ENCODE measurements at places on chromosomes 3 and 15.

DNA sequence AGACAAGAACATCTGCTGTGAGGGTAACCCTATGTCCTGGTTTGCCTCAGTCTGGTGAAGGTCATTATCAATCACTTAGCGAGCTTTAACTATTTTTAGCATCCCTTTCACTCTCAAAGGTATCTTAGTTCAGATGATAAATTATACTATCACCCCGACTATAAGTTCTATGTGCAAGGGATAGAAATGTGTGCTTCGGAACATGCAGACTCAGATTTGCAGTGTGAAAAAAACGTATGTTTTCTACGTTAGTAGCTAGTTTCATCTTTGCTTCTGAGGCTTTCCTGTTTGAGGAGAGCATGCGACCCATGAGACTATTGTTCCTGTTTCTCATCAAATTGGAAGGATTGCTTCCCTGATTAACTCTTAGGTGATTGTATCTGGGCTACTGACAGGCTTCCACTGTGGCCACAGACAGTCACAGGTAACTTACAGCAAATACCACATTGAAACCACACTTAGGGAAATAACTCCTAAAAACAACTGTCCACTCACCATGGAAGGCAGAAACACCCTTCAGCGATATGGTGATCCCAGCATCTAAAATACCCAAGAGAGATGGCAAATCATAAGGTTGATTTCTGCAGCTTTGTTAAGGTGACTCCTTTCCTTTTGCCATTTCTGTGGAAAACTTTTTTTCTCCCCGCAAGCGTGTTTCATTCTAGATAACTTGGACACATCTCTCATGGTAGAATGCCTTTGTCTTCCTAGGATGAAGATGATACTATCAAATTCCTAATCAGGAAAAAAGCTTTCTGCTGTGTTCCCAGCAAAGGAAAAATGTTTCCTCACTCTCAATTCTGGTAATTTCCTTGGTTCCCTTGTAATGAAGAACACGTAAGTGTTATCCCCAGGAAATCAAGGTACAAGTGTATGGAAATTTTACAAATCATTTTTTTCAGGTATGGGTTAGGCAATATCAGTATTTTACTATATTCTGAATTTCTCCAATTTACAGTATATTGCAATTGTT is 5.2 kb downstream of the GCSAM start:
- DNase-seq: no peak

GRCh38 chr15:76328106-76328696 is 8.4 kb upstream of the ISL2 start:
- no peak for DNase-seq

GRCh38 chr3:57706462-57706861 is 13.6 kb upstream of the DENND6A start:
- no peak for DNase-seq

GRCh38 chr3:111582120-111582474 is 13.0 kb downstream of the ZBED2 start:
- no peak for DNase-seq

GRCh38 chr3:181896605-181897004 is 184.9 kb downstream of the SOX2 start:
- no peak for DNase-seq

DNA sequence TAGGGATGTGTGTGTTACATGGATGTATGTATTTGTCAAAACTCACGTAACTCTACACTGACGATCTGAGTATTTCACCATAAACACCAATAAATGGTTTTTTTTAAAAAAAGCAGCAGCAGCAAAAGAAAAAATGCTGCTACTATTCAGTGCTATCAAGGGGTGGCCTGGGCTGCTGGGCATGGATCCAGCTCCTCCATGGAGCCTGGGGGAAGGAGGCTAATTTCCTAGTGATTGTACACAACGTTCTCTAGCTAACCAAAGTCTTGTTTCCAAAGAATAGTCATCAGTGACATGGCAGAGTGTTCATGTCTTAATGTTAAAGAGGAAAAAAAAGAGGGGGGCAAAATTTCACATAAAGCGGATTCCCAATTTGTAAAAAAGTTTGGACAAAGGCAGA is 29.0 kb downstream of the POMGNT2 start:
- no peak for DNase-seq

- DNase-seq: no peak
Observed at GRCh38 chr3:156513619-156514018, 41.3 kb downstream of the SSR3 start.
